ENCODE measurements at places on chromosomes 3 and 15.

GRCh38 chr3:25447285-25447684, 19.2 kb downstream of the RARB start:
- DNase-seq = no peak

- peak; percentile 50 for DNase-seq
Measured at GRCh38 chr15:31489801-31490646, 163.4 kb downstream of the KLF13 start.

GRCh38 chr3:136239094-136239493, 11.0 kb upstream of the PCCB start:
- no peak for DNase-seq

- no peak for DNase-seq
Measured at GRCh38 chr3:66390013-66390412, 110.8 kb downstream of the LRIG1 start.

- DNase-seq = no peak
Measured at GRCh38 chr3:9468460-9468859, 71.0 kb downstream of the SETD5 start.

Data from nephron progenitor cell (in vitro differentiated cells).